Fibroblast of mammary gland (primary cell): ENCODE measurements at places on chromosomes 7 and 10.
A peak's percentile ranks its signal among the peaks of the same experiment; 100 is the strongest.

DNA sequence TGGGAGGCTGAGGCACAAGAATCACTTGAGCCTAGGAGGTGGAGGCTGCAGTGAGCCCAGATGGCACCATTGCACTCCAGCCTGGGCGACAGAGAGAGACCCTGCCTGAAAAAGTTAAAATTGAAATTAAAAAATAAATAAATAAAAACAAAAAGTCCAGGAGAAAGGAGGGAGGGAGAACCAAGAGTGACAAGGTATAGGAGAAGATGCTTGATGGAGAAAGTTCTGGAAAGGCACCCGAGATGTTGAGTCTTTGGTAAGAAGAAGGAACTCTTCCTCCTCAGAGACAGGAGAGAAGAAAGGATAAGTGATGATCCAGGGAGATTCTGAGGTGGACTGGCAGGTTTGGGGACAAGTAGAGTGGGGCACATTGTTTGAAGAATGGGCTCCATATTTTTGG, 17.4 kb upstream of the LBX1 start:
- DNase-seq: no peak

- DNase-seq: no peak
Measured at GRCh38 chr10:24952143-24952706, at the start of gene PRTFDC1. TSS of gene PRTFDC1 (minus strand) at chr10:24952606. CDS start at chr10:24952575, 31 bp downstream.

DNA sequence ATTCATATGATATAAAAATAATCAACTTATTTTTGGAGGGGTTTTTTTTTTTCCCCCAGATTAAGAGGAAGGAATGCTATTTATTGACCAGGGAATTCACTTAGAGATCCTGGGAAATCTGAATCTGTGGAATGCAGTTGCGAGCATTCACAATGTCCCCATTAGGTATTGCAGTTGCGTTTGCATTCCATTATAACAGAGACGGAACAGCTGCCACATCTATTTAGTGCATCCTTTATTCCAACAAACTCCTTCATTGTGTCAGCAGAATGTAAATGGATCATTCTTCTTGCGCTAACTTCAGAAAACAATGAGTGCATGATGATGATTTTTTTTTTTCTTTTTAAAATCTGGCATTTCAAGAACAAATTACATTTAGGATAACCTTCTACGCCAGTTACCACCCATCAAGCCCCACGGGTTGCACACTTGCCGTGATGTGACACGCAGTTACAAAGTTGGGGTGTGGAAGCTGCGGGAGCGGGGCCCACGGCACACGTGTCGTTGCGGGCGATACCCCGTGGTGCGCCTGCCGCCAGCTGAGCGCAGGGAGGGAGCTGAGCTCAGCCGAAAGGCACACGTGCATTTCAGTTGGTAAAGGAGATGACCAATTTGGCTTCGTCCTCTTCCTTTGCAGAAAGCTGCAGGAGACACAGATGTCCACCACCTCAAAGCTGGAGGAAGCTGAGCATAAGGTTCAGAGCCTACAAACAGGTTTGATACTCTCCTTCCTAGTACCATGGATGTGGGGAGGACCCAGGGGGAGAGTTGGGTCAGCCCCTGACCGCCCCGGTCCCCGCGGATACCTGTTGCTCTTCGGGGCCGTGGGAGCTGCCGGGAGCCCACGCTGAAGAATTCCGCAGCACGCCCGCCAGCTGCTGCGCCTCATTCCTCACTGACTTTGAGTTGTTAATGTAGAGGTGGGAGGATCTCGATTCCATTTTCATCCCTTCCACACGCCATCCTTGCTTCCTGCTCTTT, 175.3 kb upstream of the SH2B2 start:
- no peak for DNase-seq

DNA sequence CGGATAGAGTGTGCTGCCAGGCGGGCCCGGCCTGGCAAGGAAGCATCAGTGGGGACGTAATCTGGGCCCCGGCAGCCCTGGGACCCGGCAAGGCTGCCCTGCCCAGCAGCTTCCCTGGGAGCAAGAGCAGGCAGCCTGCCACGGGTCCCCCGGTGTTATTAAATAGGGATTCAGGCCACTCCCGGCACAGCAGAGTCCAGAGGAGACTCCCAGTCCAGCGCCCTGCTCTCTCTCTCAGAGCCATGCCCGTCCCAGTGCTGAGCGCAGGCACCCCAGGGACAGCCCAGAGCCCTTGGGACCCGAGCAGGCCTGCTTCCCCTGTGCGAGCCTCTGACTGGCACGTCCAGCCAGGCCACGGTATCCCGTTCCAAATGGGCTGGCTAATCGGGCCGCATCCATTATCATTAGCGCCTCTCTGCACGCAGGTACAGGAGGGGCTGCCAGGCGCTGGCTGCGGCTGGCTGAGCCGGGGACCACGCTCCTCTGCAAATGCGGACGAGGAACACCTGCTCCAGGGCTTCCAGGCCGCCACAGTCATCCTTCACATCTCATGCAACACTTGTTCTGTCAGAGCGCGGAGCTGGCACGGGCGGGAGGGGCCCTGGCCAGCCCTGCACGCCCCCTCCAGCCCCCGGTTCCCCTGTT, 344.2 kb upstream of the MKI67 start:
- DNase-seq: no peak

DNA sequence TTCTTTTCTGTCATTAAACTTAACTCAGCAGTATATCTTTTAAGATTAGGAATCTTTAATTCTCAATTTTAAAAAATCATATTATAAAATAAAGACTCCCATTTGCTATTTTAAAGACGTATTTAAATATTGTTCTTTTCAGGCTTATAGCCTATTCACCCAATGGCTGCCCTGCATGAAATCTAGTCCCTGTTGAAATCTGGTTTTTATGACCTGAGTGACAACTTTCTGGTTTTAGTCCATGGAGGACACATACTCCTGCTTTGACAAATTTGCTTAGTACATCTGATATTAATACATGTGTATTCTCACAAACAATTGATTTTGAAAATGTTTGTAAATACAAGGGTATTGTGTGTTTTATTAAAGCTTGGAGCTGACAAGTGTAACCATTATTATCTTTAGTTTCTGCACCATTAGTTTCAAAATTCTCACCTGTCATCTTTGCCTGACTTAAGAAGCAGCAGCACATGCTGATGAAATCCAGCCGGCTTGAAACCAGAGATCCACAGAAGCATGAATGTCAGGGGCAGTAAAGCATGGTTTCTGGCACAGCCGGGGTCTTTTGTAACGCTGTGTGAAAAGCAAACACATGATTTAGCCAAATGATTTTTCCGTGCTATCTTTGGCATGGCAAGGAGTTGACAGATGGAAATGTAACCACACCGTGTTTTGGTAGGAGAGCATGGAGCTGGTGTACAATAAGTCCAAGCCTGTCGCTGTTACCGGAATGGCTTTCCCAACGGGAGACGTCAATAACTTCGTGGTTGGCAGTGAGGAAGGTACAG, 262.8 kb downstream of the DYNC1I1 start:
- no peak for DNase-seq

DNA sequence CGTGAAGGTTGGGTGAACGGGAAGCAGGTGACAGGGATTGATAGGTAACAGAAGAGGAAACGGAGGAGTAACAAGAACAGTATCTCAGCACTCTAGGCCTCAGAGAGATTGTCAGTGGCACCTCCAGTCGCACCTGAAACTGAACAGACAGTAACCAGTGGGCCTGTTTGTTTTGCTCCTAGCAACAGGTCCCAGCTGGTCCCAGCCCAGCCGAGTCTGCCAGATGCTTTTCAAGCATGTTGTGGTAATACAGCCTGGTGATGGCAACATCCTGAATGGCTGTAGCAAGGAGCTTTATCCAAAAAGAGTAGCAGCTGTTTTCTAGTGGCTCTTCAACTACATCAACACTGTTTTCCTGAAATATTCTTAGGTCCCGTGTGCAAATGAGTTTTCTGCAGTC, 4.7 kb downstream of the CACNB2 start:
- peak; percentile 62 for DNase-seq

GRCh38 chr10:77234599-77234998, 403.0 kb downstream of the KCNMA1 start:
- DNase-seq: no peak

DNA sequence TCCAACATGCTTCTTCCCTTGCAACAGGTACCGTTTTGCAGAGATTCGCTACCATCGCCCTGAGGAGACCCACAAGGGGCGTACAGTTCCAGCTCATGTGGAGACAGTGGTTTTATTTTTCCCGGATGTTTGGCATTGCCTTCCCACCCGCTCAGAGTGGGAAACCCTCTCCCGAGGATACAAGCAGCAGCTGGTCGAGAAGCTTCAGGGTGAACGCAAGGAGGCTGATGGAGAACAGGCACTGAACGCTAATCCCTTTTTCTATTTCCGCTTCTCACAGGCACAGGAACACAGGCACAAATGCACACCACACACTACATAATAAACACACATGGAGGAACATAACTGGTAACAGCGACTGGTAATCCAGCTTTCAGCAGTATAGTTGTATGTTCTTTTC, 35.2 kb downstream of the CCAR1 start:
- DNase-seq: no peak

GRCh38 chr10:119055472-119055871, 25.1 kb downstream of the EIF3A start:
- DNase-seq: no peak

DNA sequence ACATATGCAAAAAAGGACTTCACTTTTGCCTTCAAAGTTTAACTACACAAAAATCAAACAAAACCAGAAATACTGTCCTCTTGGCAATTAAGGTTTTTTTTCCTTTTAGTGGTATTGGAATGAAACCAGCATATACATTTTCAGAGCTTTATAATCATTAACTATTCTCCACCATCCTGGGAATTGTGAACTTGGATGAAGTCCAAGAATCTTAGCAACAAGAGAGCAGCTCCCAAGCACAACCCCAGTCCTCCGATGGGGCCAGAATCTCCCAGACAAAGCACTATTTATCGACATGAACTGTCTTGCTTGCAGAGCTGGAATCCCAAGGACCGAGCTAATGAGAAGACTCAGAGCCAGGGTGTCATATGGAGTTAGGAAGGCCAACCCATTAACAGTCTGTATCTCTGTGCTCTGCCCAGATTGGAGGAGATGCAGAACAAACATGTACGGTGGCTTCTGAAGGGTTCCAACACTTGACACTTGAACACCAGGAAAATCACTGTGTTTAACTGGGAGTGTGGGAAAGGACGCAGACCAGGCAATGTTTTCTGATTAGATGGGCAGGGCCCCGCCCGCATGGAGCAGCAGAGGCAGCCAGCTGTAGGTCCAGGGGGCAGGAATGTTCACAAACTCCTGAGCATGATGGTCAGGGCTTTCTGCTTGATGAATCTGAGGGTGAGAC, 35.5 kb downstream of the PPP1R3C start:
- DNase-seq: no peak

GRCh38 chr10:76523246-76523645, 1091.8 kb downstream of the LRMDA start:
- DNase-seq: no peak

GRCh38 chr7:135884495-135885232, 92.5 kb downstream of the MTPN start:
- DNase-seq: no peak

- no peak for DNase-seq
Measured at GRCh38 chr10:34821587-34822585, 6.8 kb upstream of the PARD3 start.

DNA sequence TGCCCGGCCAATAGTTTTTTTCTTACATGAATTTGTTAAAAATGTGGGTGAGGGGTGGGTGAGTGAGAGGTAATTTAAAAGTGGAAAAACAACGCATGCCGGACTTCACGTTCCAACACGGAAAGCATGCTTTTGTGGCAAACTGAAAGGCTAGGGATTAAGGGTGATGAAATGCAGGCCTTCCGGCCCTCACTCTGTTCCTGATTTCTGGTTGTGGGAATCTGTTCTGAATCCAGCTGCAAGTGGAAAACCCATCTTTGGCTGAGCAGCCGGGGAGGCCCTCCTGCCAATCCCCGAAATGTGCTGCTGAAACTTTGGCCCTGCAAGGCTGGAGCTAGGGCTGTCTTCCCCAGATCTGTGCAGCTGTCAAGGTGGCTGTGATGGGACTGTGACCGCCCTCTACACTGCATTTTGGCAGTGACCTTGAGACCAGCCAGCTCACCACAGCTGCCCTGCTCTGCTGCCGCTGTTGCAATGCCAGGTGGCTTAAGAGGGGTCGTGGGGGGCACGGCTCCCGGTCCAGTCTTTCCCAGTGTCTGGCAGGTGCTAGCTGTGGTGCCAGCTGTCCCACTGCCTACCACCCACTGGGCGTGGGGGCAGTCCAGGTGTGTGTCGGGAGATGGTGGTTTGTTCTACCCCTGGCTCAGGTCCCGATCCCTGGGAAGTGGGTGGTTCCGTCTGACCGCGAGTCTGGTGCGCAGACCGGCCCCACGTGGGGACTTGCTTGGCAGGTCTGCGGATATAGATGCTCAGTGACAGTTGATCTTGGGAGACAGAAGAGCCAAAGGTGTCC, 39.0 kb downstream of the TET1 start:
- DNase-seq: peak; percentile 72

GRCh38 chr7:39838326-39838725, 111.7 kb upstream of the CDK13 start:
- peak; percentile 53 for DNase-seq

GRCh38 chr7:28406192-28406591, 6.1 kb upstream of the CREB5 start:
- DNase-seq: peak; percentile 57

GRCh38 chr7:99693427-99694200, 13.8 kb upstream of the CYP3A5 start:
- DNase-seq: no peak

GRCh38 chr10:75356484-75356883, 45.1 kb downstream of the ZNF503 start:
- DNase-seq: no peak

DNA sequence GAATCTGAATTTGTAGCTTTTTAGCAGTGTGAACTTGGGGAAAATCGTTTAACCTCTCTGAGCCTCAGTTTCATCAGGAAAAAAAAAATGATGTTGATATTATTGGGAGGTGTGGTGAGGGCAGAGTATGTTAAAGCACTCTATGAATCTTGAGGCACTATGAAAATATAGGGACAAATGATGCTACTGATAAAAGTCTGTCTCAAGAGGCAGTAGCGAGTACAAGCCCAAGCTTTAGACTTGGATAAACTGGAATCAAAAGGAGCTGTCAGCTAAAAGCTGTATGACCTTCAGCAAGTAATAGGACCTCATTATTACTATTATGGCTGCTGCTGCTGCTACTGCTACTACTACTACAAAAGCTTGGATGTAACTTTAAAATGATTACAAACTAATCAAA, 8.4 kb downstream of the ZNF277 start:
- DNase-seq: no peak

DNA sequence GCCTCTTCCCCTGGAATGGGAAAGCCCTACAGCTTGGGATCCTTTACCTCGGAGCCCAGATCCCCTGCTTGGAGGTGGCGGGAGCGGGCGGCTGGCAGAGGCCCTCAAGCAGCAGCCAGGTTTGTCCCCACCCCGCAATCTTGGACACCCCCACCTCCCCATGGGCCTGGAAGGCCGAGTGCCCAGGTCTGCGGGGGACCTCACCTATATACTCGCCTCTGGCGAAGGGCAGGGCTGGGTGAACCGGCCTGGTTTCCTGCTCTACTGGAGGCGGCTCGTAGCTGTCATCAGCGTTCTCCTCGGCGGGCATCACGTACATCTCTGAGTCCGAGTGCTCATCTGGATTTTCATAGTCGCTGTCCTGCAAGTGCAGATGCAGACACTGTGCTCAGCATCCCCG, 44.2 kb downstream of the BLNK start:
- DNase-seq: no peak

GRCh38 chr7:144386741-144387140, 16.8 kb downstream of the NOBOX start:
- peak; percentile 32 for DNase-seq

- DNase-seq: peak; percentile 1
Measured at GRCh38 chr7:159027056-159027788, 117.4 kb downstream of the VIPR2 start.
